ENCODE measurements at places on chromosomes 6 and 20.

- DNase-seq = no peak
These were observed 84.2 kb upstream of the E2F3 start for GRCh38 chr6:20317430-20317829.

DNA sequence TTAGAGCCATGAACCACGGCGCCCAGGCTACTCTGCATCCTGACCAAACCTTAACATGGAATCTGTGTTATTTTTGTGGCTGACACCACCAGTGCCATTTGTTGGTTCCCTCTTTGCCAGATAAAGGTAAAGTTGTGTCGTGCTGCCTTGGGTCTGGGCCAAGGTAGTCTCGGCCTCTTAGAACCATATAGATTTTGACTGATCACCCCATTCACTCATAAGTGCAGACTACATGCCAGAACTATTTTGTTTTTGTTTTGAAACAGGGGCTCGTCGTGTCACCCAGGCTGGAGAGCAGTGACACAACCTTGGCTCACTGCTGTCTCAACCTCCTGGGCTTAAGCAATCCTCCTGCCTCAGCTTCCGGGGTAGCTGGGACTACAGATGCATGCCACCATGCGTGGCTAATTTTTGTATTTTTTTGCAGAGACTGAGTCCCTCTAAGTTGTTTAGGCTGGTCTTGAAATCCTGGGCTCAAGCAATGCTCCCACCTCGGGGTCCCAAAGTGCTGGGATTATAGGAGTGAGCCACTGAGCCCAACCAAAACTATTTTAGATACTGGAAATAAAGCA is 19.2 kb upstream of the RIPOR3 start:
- DNase-seq = no peak

DNA sequence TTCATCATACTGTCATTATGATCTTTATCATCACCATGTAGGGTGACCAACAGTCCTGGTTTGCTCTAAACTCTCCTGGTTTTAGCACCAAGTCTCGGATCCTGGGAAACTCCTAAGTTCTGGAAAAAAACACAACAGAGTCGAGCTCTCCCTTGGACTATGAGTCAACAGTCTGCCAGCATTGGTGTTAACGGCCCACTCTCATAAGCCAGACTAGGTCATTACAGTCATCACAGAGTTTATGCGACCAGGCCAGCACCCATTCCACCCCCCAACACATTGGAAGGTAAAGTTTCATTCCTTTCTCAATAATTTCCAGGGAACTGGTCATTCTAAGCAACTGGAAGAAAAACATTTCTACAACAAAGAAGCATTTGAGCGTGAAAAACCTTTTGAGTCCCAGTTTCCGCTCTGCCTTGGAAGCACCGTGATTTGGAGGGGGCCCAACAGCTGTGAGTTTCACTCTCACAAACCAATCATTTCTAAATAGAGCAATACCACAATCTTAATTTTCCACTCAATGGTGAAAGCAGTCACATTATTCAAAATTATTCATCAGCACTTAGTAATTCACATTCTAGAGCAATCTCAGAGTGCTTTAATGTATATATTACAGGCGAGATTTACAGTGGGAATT is 445.0 kb downstream of the CDH26 start:
- DNase-seq = no peak

DNA sequence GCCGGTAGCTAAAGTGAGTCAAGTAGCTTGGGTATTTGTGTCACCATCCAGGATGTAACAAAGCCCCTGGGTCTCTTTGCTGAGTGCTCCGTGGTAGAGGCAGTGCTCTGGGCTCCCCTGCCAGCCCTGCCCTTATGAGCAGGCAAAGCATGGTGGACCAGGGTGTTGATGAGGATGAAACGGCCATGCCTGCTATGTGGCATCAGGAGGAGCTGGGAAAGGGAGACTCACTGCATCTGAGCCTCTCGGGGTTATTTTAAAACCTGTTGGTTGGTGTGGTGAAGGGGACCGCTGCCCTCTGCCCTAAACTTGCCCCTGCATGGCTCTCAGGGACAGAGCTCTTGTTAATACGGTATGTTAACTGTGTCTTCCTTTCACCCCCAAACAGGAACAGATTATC is 143.1 kb downstream of the DTNBP1 start:
- DNase-seq = no peak

DNA sequence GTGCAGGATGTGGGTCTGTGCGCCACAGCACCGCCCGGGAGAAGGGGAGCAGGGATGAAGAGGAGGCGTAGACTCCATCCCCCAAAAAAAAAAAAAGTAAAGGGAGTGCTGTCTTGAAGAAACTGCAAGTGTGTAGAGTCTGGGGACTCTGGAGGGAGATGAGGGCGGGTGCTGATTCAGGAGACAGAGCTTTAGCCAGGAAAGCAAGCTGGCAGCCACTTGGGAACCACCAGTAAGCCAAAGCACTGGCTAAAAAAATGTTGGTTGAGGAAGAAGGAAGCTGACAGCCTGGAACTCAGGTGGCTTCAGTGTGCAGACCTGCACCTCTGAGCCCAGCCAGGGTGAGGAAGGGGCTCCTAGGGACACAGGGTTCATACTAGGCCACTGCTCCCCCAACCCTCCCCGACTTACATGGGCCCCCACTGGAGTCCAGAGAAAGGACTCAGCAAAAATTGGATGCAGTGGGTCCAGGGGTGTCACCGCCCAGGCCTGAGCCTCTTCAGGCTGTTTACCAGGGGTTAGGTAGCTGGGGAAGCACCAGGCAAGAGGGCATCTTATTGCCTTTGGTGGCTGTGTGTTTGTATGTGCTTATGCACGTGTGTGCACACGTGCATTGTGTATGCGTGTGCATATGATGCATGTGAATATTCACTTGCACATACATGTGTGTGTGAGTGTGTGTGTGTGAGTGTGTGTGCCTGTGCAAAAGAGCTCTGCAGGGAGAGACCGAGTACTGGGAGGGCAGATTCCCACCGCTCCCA is 153.5 kb upstream of the MLN start:
- DNase-seq = no peak

DNA sequence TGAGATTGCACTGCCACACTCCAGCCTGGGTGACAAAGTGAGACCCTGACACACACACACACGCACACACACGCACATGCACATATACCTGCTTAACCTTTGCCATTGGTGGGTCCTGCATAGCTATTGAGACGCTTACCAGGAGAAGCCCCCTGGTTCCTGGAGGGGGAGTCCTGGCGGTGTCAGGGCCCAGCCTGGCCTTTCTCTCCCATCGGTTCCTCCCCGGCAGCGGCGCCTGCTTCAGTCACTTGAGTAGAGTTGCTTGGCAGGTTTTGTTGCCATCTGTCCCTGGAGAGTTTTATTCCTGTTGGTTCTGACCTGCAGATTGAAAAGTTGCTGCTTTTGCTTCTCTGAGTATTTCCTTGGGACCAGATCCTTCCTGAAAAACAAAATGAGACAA is 20.6 kb upstream of the FAM209A start:
- no peak for DNase-seq

DNA sequence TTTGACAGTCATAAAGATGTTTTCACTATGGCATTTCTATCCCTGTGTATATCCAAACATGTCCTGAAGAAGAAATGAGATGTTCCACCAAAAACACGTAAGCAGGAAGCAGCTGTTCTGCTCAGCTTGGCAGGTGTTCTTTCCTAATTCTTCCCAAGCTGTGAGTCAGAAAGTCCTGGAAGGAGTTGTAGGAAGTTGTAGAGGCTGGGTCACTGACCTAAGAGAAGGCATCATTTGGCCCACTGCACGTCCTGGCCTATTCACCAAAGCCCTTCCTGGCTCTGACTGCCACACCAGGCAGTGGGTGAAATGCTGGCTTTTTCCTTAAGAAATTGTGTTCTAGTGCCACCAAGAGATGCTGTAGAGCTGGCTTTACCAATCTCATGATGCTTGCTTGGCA is 40.3 kb downstream of the STX11 start:
- DNase-seq = no peak

DNA sequence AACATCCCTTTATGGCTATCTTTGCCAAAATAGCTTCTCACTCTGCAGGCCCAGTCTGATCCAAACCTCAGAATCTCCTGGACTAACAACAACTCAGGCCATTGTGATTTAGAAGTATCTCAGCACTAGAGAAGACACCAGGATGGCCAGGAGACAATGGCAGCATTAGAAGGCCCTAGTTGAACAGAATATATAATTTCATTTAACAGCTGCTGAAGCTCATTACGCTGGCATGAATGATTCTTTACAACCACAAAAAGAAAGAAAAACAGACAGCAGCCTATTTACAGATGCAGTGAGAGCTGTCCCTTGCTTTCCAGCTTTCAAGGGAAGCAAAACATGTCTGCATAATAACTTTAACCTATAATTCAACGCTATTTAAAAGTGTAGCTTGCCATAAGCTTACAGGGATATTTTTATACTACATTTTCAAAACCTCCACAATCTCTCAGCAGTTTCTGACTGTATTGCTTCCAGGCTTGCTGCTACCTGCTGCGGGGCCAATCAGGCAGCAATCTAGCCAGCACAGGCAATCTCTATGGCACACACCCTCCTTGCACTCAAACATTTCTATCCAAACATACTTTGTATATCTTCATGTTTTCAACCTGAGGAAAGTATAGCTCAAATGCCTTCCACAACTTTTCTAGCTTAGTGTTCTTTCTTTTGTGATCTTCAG is 107.3 kb downstream of the OGFRL1 start:
- DNase-seq = no peak

- DNase-seq = no peak
These were observed 808.4 kb upstream of the EPHA7 start for GRCh38 chr6:94227741-94228140.

GRCh38 chr20:373171-373890 is 7.2 kb upstream of the TRIB3 start:
- DNase-seq = no peak

- DNase-seq = no peak
These were observed 48.3 kb upstream of the MRAP2 start for GRCh38 chr6:83985308-83985713.

GRCh38 chr20:51624157-51624731 is 81.7 kb upstream of the NFATC2 start:
- peak; percentile 52 for DNase-seq

- peak; percentile 39 for DNase-seq
These were observed 21.7 kb upstream of the TBC1D20 start for GRCh38 chr20:483815-484644.

DNA sequence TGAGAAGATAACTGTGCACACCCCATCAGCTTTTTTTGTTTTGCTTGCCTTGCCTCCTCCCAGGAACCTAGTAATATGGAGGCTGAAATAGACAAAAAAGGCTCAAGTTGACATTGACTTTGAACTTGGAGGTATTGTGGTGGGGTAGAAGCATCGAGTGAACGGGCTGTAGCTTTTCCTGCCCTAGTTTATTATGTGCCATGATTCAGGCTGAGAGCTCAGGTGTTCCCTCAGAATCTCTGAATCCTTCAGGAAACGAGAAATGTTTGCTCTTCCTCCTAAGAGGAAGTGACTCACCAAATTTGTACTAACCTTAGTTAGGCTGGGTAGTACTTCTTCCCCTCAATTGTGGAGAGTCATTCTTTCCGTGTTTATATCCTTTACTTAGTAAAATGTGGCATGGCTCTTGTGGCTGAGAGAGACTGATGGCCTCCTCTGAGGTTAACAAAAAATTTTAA is 98.8 kb downstream of the SASH1 start:
- DNase-seq = no peak

Measured in ovary (tissue), 10 donors.